ENCODE measurements at places on chromosomes 12 and 14.

GRCh38 chr12:51323317-51323960, 535 bp downstream of the BIN2 start:
- peak; percentile 30 for DNase-seq

- DNase-seq = no peak
Observed at GRCh38 chr12:47709237-47709636, 3.4 kb upstream of the RPAP3 start.

DNA sequence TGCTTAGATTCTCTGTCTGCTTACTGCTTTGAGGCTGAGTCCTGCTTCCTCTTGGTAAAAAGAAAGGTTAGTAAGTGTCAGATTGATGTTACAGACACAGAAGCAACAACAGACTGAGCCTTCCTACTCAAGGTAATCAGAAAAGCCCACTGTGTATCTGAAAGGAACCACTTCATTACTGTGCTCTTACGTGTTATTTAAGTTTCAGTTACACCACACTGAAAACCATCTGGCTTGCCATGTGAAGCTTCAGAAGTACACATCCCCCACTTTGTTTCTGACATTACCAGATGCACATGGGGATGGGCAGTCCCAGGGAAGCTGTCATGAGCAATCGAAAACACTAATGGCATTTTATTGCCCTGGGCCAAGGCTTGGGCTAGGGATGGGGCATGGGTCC, 1290.1 kb downstream of the AACS start:
- DNase-seq = no peak

- no peak for DNase-seq
Observed at GRCh38 chr14:32597771-32598170, 268.7 kb downstream of the AKAP6 start.

GRCh38 chr12:118377021-118377883, 897 bp downstream of the SUDS3 start:
- DNase-seq = no peak

- no peak for DNase-seq
Observed at GRCh38 chr14:22882529-22883172, 371 bp upstream of the REM2 start.

DNA sequence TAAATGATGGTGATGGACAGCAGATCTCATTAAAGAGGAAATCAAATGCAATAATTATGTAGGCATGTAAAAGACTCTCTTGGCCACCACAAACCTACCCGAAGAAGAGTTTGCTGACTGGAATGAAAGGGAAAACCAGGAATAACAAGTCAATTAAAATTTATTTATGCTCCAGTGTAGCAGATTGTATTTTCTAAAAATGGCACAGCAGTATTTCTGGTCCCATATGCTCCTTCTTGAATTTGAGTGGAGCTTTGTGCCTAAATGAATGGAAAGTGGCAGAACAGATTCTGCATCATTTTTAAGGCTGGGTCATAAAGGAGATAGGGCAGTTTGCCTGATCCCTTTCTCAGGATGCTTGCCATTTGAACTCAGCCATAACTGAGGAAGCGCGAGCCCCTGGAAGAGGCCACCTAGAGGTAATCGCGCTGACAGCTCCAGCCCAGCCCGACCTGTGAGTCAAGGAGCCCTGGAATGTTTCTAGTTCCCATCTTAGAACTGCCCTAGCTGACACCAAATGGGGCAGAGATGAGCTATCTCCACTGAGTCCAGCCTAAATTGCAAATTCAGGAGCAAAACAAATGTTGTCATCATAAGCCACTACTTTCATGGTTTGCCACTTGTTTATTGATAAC, 229.2 kb upstream of the TMTC1 start:
- DNase-seq = no peak

GRCh38 chr14:80678436-80678835, 263.1 kb downstream of the CEP128 start:
- no peak for DNase-seq

- DNase-seq = no peak
Observed at GRCh38 chr14:81408595-81408994, 8.5 kb upstream of the STON2 start.

- DNase-seq = no peak
Observed at GRCh38 chr14:21219561-21220111, 49.6 kb downstream of the HNRNPC start.

GRCh38 chr12:67039995-67040860, 228.9 kb upstream of the CAND1 start:
- DNase-seq = no peak

DNA sequence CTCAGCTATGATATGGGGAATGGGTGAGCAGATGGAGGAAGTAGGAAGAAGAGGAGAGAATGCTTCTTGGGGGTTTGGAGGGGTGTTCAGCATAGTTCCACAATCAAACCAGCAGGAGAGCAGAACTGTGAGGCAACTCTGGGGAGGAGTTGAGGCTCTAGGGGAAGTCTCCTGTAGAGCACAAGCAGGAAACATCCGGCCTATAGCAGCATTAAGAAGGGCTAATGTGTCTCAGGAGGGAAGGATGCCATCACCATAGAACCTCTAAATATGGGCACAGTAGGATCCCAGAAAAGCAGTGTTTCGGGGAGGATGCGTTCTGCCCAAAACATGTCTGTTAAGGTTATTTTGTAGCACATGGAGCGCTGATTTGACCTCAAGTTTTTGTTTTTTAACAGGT, 8.4 kb upstream of the SALL2 start:
- DNase-seq = no peak

DNA sequence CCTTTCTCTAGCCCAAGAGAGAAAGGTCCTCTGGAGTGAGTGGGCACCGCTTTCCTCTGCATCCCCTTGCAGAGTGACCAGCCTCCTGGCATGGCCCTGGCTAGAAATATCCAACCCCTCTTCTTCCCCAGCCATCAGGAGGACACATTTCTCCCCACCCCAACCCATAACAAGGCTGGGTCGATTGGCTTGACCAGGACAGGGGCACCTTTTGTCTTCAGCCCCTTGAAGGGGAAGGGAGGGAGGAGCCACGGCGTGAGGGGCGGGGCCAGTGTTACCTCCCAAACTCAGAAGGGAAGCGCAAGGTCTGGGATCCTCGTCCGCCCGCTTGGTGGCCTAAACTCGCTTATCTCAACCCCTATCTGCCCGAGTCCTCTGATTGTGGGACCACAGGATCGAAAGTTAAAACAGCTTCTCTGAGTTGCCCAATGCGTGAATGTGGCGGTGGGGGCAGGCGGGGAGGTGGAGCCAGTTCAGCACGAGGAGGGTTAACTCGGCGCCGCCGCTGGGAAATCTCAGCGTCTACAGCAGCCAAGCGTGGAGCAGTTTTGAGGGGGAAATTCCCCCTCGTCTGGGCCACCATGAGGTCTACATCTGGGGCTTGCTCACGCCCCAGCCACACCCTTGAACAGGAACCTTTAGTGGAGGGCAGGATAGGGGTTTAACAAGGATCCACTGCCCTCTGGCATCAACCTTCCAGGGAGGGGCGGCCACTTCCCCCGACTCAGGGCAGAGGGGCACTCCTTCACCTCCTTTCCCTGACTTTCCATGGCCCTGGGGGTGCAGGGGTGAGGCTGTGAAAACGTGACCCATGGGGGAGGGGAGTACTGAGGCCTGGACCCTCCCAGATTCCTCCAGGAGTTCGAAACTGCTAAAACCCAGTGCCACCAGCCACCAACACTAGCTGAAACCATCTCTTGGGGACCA, 795 bp downstream of the STAT6 start:
- DNase-seq = peak; percentile 56

GRCh38 chr12:123602651-123603195, 824 bp downstream of the DDX55 start:
- DNase-seq = no peak

DNA sequence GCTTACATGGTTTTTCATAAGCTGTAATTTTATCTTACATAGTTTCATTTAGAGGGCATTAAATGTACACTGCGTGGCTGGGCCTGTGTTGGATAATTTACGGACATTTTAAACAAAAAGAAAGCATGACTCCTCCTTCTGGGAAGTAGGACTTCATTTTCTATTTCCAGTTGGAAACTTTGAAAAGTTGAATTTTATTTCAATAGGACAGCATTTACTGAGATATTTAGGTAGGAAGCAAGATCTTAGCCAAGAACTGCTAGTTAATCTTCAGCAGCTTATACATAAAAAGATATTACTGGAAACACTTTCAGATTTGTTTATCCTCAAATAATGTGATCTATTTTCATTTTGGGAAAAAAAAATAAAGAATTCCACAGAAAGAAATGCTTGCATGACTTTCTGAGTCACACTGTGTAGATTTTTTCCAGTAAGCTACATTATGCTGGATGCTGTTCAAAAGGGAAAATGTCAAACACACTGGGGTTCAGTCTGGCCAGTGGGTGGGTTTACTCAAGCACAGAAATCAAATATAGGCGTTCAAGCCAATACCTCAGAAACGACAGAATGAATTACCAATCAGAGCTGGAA, 239.4 kb upstream of the KRR1 start:
- no peak for DNase-seq

- no peak for DNase-seq
Observed at GRCh38 chr12:131135786-131136538, 182.3 kb downstream of the ADGRD1 start.

- no peak for DNase-seq
Observed at GRCh38 chr12:50097952-50098351, 5.9 kb upstream of the GPD1 start.

- DNase-seq = peak; percentile 50
Observed at GRCh38 chr12:55760663-55761062, 17.7 kb downstream of the GDF11 start.

DNA sequence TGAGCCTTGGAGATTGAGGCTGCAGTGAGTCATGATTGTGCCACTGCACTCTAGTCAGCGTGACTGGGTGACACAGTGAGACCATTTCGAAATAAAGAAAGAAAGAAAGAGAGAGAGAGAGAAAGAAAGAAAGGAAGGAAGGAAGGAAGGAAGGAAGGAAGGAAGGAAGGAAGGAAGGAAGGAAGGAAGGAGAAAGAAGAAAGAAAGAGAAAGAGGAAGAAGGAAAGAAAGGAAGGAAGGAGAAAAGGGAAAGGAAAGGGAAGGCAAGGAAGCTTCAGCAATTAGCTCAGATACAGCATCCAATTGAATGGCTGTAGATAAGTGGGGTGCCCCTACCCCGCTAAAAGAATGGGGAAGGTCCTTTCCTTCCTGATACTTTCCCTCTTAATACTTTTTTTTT, 9.5 kb upstream of the NAA30 start:
- DNase-seq = no peak

GRCh38 chr14:97298331-97298730, 501.1 kb downstream of the VRK1 start:
- no peak for DNase-seq

GRCh38 chr12:111063295-111064026, 143.1 kb upstream of the MYL2 start:
- no peak for DNase-seq

GRCh38 chr12:6699989-6700645, 498 bp downstream of the PIANP start:
- peak; percentile 8 for DNase-seq

GRCh38 chr14:64685371-64686281, 18.6 kb upstream of the PLEKHG3 start:
- no peak for DNase-seq

- no peak for DNase-seq
Observed at GRCh38 chr14:64789696-64790095, 85.5 kb downstream of the PLEKHG3 start.

DNA sequence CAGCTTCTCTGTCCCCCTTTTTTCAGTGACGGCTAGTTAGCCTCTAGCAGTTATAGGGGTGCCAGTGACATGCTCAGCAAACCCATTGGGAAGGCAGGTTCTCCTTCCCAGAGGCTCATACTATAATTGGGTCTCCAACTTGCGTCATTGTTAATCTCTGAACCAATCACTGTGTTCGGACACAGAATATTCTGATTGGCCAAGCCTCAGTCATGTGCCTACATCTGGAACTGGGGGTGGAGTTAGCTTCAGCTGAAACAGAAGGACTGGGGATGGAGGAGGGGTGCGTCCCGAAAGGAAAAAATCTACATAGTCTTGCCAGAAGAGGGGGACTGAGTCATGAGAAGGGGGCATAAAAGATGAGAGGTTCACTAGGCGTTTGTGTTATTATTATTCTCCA, 165.6 kb downstream of the SUDS3 start:
- no peak for DNase-seq

DNA sequence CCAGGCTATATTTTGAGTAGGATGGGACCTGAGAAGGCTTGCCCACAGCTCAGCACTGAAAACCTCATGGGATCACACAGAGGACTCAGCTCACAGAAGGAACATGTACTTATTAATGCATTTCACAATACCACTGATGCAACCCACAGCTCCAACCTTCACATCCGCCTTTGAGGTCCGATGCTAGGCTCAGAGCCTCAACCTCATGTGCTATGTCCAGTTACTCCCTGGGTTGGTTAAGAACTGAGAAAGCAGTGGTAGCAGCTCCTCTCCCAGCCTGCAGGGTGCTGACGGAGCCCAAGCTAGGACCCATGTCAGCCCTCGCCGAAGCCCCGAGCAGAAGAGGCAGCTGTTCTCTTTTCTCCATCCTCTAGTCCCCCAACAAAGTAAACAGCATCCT, 52.9 kb downstream of the SPTB start:
- no peak for DNase-seq

- DNase-seq = no peak
Observed at GRCh38 chr14:80049055-80049454, 162.2 kb downstream of the DIO2 start.

DNA sequence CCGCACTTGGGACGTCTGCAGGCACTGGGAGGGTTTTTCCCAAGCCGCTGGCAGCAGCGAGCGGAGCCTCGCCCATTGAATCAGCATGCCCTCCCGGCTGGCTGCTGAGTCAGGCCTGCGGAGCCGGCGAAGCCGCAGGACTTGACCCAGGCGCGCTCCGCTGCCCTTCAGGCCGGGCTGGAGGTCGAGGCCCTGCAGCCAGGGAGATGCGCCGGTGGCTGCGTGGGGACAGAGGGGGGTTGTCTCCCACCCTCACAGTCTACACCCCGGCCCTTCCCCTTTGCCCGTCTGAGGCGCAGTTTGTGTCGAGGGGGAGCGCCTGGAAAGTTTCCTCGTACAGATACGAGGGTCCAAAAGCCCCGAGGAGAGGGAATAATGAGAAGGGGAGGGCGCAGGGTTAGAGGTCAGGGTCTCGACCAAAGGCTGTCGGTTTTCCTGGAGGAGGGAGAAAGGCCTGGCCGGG, 759 bp upstream of the KLC1 start:
- DNase-seq = no peak

GRCh38 chr12:26122681-26123481, 2.0 kb downstream of the BHLHE41 start:
- no peak for DNase-seq

DNA sequence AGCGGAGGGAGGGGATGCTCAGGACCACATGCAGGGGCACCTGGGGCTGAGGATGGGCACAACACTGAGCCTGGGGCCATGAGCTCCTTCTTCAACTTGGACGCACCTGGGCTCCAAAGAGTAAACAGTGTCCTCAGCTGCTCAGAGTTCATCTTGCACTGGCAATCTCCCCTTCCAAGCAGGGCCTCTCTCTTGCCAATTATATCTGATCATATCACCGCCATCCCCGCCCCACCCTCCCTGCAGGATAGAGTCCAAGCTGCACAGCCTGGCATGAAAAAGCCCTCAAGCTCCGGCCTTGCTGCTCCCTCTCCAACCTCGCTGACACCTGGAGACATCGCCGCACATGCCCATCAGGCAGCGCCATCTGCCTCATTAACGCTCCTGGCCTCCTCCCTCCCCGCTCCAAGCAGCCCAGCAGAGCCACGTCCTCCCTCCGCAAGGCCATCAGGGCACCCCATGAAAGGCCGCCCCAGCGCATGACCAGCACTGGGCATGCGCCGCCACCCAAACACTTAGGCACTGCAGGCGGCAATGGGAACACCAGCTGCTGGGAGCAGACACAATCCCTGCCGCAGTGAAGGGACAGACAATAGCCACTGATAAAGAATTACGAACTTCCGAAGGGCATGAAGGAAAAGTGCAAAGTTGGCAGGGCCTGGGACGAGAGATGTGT, 88.8 kb downstream of the CHGA start:
- DNase-seq = no peak

- no peak for DNase-seq
Observed at GRCh38 chr14:90499121-90499520, 102.3 kb downstream of the CALM1 start.
